ENCODE measurements at places on chromosomes 2 and 18.

DNA sequence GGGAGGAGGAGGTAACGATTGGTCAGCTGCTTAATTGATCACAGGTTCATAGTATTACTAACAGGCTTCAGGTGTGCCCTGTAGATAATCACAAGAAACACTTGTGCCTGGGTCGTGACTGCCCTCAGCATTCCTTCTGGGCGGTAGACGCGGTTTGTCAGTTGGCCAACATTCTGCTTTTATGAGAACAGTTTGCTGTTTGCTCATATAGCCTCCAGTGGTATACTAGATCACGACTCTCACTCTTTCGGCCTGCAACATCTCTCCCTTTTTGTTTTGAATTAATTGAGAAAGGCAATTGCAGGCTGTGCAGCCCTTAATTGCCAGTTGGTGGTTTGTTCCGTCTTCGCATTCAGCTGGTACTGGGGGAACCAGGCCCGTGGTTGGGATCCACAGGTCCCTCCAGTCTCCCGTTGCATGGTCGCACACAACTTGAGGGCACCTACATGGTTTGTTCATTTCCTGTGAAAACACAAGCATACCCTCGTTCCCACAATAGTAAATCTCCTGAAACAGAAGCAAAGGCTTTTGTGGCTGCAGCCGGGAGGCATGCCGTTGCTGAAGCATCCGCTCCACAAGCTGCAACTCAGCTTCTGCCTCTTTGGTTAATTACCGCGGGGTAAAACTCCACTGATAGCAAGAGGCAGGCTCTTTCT, 30.3 kb upstream of the GPR17 start:
- no peak for DNase-seq

- peak; percentile 48 for DNase-seq
These were observed 86.0 kb upstream of the ALPP start for GRCh38 chr2:232292395-232293154.

DNA sequence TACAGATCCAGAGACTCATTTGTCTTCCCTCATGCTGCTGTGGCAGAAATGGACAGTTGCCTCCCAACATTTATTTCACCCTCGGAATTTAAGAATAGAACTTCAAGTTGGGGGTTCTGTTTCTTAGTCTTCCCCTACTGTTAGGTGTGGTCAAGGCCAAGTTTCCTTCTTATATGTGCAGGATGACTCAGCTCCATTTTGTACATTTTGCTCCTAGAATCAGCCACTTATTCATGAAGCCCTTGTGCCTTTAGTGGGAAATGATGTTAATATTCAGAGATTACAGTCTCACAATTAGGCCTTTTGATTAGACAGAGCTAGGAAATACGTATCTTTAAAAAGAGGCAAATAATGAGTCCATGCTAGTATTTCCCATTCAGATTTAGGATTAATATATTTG, 46.2 kb upstream of the ELOA2 start:
- DNase-seq: no peak

DNA sequence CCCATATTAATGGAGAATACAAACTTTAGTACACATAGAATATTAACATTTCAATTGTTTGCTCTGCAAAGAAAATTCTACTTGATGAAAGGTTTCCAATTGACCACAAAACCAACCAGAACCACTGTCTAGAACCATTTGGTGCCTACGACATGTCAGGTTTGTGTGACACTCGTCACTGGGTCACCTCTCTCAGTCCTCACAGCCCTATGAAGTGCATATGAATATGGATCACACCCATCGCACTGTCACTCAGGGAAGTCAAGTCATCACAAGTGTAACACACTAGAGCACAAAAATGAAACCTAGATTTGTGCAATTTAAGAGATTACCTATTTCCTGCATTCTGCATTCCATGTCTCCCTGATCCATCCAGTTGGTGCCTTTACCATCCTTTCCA, 43.7 kb downstream of the PTPN2 start:
- no peak for DNase-seq

DNA sequence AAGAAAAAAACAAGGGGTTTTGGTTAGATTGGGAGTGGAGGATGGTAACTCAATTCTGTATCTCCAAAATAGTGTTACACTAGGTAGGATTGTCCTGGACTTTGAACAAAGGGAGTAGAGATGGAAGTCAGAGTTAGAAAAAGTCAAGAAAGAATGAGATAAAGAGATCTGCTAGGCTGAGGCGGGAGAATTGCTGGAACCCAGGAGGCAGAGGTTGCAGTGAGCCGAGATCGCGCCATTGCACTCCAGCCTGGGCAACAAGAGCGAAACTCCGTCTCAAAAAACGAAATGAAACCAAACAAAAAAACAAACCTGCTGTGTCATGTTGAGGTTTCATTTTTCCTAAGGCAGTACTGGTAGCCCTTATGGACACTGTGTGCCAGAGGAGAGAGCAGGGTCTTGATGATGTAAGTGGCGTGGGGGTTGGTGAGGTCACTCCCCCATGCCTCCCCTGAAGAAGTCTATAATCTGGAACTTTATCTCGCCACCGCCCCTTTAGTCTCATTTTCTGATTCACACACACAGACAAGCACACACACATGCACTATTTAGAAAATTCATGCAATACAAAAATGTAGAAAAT, 10.5 kb downstream of the DRC1 start:
- DNase-seq: no peak

DNA sequence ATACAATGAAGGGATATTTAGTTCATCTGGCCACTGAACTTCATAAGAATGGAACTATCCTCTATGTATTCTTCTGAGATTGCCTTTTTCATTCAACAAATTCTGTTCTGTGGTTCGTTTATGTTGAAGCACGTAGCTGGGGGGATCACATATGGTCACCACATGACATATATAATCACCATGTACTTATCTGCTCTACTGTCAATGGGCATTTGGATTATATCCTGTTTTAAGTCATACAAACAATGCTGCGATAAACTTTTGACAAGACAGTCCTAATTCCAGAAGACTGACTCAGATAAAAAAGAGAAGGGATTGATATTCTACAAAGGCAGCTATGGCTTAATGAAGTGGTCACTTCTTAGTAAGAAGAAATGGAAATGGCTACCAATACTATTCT, 116.0 kb upstream of the CCDC195 start:
- no peak for DNase-seq

GRCh38 chr18:53458944-53459580, 765.4 kb downstream of the MBD2 start:
- no peak for DNase-seq

DNA sequence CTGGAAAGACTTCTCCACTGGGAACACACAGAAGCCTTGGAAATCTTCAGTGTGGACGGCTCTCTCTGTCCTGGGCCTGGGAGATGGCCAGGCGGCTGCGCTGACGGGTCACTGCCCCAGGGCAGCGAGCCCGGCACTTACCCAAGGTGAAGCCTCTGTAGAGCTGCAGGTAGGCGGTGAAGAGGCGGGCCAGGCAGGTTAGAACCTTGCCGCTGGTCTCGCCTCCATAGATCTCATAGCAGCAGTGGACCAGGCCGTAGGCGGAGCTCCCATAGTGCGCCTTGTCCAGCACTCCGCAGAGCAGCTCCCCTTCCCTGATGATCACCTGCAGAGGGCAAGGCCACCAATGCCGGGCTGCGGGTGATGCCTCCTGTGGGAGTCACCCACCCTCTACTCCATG, 53.0 kb downstream of the POLR1A start:
- no peak for DNase-seq

DNA sequence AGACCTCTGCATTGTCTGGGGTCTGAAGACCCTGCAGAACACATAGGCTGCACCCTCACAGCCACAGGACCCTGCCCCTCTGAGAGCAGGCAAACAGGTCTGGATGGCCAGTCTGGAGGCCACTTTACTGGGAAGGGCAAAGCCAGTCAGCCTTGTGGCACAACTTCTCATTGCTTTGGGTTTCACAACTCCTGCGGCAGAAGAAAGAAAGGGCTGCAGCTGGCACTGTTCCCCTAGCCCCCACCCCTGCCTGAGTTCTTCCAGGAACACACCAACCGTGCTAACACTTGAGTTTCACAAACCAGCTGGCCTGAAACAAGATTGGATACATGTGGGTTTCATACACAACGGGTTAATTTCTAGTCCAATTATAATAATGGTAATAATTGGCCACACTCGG, 276.5 kb upstream of the MGAT5 start:
- DNase-seq: no peak

- no peak for DNase-seq
These were observed 82.4 kb downstream of the EXOC6B start for GRCh38 chr2:72743481-72743880.

DNA sequence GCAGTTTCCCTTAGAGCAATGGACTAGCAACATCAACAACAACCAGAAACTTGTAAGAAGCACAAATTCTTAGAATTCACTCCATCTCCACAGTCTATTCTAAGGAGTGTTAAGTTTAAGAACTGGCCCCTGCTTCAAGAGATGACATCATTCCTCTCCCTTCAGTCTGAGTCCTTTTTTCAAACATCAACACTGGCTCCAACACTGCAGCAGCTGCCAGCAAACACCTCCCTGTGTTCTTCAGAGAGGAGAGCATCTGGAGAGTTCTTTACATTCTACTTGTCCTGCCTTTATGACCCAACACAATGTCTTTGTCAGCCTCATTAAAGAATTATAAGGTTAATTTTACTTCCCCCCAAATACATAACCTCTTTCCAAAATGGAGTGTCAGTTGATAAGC, 122.3 kb downstream of the HNMT start:
- DNase-seq: no peak

DNA sequence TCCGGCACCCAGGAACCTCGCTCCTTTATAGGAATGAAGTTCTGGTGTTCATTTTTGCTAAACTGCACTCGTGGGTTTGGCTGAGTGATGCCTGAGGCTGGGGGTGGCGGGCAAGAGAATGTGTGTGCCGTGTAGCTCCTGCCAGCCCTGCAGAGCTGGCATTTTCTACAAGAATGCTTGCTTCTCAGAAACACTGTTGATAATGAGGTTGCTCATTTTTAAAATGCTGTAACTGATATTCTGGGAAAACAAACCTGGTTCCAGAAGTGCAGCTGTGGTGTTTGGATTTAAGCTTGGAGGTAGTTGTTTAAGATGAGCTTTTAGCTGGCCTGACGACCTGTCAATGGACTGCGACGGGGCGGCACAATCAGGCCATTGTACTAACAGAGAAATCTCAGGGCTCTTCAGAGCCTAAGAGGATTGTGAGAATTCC, 511.9 kb upstream of the TNP1 start:
- no peak for DNase-seq

DNA sequence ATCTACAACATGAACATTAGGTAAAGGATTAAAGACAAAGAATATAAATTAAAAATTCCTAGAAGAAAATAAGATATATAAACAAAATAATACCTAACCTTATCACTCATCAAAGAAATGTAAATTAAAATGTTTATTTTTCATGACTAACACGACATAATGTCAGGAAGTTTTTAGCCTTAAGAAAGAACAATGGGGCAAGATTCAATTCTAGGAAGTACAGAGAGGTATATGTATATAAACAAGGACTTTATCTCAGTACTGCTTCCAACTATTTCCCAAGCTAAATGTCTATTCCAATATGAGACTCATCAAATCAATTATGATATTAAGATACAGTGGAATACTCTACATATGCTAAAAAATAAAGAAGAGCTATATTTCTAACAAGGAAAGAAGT, 44.1 kb downstream of the TTC21B start:
- DNase-seq: no peak

DNA sequence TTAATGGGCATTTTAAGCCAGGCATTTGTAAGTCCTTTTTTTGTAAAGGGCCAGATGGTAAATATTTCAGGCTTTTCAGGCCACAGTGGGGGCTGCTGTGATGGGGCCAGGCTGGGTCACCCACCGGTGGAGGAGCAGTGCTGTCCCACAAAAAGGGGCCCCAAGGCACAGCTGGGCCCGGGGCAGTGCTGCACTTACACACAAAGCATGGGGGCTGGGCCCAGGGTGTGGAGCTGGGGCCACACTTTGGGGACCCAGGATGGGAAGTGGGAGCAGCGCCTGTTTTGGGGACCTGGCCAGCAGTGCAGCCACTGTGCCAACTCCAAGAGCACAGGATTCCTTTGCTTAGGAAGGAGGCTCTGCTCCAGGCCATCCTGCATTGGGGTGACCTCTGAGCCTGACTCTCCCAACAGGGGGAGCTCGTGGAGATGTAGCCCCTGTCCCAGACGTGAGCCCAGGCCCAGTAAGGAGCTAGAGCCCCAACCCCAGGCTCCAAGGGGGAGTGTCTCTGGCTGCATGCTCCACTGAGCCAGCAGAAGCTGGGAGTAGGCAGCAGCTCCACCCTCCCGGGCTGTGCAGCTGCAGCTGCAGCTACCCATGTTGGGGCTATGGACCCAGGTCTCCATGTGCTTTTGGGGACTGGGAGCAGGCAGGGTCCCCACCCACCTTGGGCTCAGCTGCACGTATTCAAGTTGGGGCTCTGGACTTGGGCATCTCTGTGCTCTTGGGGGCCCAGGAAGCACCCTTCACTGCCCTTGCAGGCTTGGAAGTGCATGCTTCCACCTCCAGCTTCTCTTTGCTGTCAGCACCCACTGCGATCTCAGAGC, 1036.5 kb upstream of the CNTNAP5 start:
- DNase-seq: no peak

- no peak for DNase-seq
These were observed 55.3 kb upstream of the B3GNT2 start for GRCh38 chr2:62140426-62141141.

DNA sequence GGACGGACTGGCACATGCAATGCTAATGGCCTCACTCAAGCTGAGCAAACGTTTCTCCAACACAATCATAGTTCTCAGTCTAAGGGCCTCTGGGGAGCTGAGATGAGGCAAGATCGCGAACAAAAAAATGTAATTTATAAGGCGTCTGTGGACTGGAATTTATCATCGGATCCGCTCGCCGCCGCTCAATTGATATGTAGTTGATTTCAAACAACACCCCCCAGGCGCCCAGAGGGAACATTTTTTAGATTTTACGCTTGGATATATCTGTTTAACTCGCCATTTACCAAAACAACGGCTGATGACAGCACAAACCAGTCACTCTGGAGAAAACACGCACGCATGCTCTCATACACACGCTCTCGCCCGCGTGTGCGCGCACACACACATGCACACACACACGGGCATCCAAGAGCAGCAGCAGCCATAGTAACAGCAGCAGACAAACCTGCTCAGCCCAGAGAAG, 335.8 kb downstream of the SMAD2 start:
- no peak for DNase-seq

GRCh38 chr2:144011098-144011497, 508.8 kb downstream of the ZEB2 start:
- DNase-seq: no peak

DNA sequence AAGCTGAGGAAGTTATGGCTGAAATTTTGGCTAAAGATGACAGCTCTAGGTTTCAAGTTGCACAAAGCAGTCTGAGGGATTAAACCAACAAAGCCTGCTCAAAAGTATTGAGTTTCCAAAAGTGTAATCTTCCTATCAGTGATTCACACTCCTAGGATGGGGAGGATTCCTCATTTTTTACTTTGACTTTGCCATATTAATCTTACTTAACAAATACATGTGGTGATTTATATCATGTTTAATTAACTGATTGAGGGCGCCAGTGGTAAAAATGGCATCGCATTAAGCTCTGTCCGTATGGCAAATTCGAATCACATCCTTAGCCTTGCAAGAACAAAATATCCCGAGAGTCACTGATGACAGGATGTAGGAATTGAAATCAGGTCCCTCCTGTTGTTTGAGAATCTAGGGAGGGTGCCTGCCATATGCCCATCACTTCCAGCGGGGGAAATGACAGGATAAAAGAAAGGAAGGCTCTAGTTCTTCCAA, 78.1 kb upstream of the ETAA1 start:
- no peak for DNase-seq
